Caco-2 (cell line): ENCODE measurements at places on chromosomes 16 and 17. TPM values are rescaled to one million over a fixed set of nuclear protein-coding genes. Genes with fewer than 3 reads are reported as not detected.
A peak's percentile ranks its signal among the peaks of the same experiment; 100 is the strongest.

GRCh38 chr16:55643161-55643970, 12.4 kb upstream of the SLC6A2 start:
- H3K36me3 ChIP-seq = no peaks in the 10 kb centered on the region
- H3K27me3 ChIP-seq = no peaks in the 10 kb centered on the region
- peak; percentile 47 for DNase-seq

- H3K4me3 ChIP-seq = no peak overlapping the region
- H3K36me3 ChIP-seq = peaks cover 3% of the 10 kb centered on the region
- no peak for DNase-seq
- no peaks in the 10 kb centered on the region for H3K4me1 ChIP-seq
- no peak overlapping the region for H3K27ac ChIP-seq
- H3K27me3 ChIP-seq = no peaks in the 10 kb centered on the region
These were observed 13.2 kb downstream of the TERF2IP start for GRCh38 chr16:75660726-75661302.

The SLC47A1 gene
- 0.43 and 0.72 TPM in 2 replicates for total RNA-seq

- H3K36me3 ChIP-seq = no peaks in the 10 kb centered on the region; the same call in 1 of the 2 replicates
- peak within 1 kb of the TSS; percentile 58 for H3K4me3 ChIP-seq
- H3K27me3 ChIP-seq = peaks cover 2% of the 10 kb centered on the region; the same call in 1 of the 2 replicates
These were observed at the start of gene B4GALNT2 for GRCh38 chr17:49132699-49133364. TSS of gene B4GALNT2 (plus strand) at chr17:49132769. CDS start at chr17:49132793, 24 bp downstream.

The TBC1D3C gene
- total RNA-seq = not detected in 2 replicates

The C1QTNF1 gene
- total RNA-seq = 16.1 and 19.9 TPM in 2 replicates

DNA sequence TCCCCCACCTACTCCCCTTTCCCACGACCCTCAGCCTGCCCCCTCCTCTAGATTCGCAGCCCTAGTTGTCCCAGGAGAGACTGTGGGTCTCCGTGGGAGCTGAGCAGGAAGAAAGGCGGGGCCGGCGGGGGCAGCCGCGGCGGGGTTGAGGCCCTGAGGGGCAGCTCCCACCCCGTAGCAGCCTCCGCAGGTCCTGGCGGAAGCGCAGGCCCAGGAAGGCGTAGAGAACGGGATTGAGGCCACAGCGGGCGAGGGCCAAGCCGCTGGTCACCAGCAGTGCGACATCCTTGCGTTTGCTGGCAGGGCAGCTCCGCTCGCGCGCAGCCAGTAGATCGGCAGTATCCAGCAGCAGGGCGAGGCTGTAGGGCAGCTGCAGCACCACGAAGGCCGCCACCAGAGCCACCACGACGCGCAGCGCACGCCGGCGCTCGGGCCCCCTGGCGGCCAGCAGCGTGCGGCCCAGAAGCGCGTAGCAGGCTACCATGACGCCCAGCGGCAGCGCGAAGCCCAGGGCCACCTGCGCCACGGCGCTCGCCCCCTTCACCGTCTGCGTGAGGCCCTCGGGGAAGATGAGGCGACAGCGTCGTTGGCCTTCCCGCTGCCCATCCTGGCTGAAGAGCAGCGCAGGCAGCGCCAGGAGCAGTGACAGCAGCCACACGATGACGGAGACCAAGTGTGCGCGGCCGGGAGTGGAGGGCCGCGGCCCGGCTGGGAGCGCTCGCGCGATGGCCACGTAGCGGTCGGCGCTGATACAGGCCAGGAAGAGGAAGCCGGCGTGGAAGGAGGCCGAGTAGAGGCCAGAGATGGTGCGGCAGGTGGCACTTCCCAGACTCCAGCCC, 1.9 kb downstream of the CCR10 start:
- peak; percentile 87 for DNase-seq
- H3K36me3 ChIP-seq = no peaks in the 10 kb centered on the region
- peaks cover 28% of the 10 kb centered on the region for H3K4me1 ChIP-seq
- no peaks in the 10 kb centered on the region for H3K27me3 ChIP-seq
- peak overlapping the region; percentile 79 for H3K4me3 ChIP-seq

The CES1 gene
- 74.1 and 97.4 TPM in 2 replicates for total RNA-seq

The FGF11 gene
- 0.91 and 1.3 TPM in 2 replicates for total RNA-seq

- no peak overlapping the region for H3K27ac ChIP-seq
- DNase-seq = peak; percentile 72
- no peaks in the 10 kb centered on the region for H3K27me3 ChIP-seq
- no peak overlapping the region for H3K4me3 ChIP-seq
- no peaks in the 10 kb centered on the region for H3K36me3 ChIP-seq
These were observed 8.9 kb downstream of the CALB2 start for GRCh38 chr16:71367241-71367976.

GRCh38 chr17:69579961-69580677, 165.6 kb downstream of the MAP2K6 start:
- no peaks in the 10 kb centered on the region for H3K4me1 ChIP-seq
- no peak for DNase-seq
- H3K4me3 ChIP-seq = no peak overlapping the region
- no peaks in the 10 kb centered on the region for H3K36me3 ChIP-seq
- H3K27me3 ChIP-seq = no peaks in the 10 kb centered on the region
- H3K27ac ChIP-seq = no peak overlapping the region

DNA sequence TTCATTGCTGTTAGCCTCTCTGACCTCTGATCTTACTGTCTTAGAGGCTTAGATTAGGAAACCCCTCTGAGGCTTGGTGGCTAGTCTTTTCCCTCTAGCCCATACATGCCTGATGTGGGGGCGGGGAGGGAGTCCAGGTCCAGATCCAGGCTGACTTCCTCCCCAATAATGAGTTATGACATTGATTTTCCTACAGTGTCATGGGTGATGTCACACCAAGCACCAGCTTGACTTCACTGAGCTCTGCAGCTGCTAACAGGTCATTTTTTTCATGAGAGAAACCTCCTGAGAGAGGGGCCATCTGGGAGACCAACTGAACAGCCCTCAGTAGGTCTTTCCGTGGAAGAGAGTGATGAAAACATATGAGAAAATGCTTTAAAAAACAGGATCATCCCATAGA, 180.2 kb upstream of the N4BP1 start:
- no peaks in the 10 kb centered on the region for H3K36me3 ChIP-seq
- no peak for DNase-seq
- no peak overlapping the region for H3K4me3 ChIP-seq
- no peaks in the 10 kb centered on the region for H3K4me1 ChIP-seq
- no peak overlapping the region for H3K27ac ChIP-seq

The SLC22A31 gene
- total RNA-seq = 4.9 and 6.7 TPM in 2 replicates

GRCh38 chr17:44865931-44866330, 18.2 kb downstream of the HIGD1B start:
- no peaks in the 10 kb centered on the region for H3K27me3 ChIP-seq
- no peak for DNase-seq
- peaks cover 3% of the 10 kb centered on the region; the same call in 1 of the 2 replicates for H3K36me3 ChIP-seq
- H3K27ac ChIP-seq = no peak overlapping the region

The CENPN gene
- 100 and 105 TPM in 2 replicates for total RNA-seq

- H3K36me3 ChIP-seq = no peaks in the 10 kb centered on the region
- H3K27ac ChIP-seq = no peak overlapping the region
- H3K4me1 ChIP-seq = no peaks in the 10 kb centered on the region
These were observed 3.8 kb upstream of the DCAF7 start for GRCh38 chr17:63546308-63547082.

DNA sequence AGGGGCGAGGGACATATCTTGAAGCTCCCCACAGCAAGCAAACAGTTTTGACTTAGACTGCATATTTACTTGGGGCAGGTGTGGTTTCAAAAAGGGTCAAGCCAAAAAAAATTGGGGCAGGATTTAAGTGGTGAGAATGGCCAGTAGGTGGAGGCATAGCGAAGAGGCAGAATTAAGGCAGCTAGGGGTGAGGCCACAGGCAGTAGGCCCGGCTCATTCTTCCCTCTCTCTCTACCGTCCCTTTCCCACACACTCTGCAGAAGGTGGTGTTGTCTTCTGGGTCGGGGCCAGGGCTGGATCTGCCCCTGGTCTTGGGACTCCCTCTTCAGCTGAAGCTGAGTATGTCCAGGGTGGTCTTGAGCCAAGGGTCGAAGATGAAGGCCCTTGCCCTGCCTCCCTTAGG, 2.6 kb downstream of the SHBG start:
- H3K4me1 ChIP-seq = peaks cover 3% of the 10 kb centered on the region; the same call in 1 of the 2 replicates
- no peak for DNase-seq
- H3K27me3 ChIP-seq = no peaks in the 10 kb centered on the region
- H3K27ac ChIP-seq = no peak overlapping the region
- H3K36me3 ChIP-seq = no peaks in the 10 kb centered on the region

- no peaks in the 10 kb centered on the region for H3K36me3 ChIP-seq
- no peaks in the 10 kb centered on the region for H3K4me1 ChIP-seq
- no peaks in the 10 kb centered on the region for H3K27me3 ChIP-seq
- no peak overlapping the region for H3K27ac ChIP-seq
- no peak overlapping the region for H3K4me3 ChIP-seq
These were observed 61.6 kb downstream of the RGS9 start for GRCh38 chr17:65198653-65199382.

DNA sequence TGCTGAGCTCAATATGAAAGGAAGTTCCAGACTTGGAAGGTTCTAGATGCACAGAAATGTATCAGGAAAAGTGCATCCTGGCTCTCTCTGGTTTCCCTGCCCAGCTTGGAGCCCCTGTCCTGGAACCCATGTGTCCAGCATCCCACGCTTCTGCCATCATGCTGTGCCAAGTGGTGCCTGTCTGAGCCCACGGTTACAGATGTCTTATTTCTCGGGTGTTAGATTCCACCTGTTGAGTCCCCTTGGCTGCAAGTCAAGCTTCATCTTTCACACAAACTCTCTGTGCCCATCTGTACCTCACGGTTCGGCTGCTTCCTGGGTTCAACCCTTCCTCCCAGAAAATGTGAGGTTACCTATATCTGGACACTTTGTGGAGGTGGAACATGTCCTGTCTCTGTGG, 22.5 kb downstream of the OR1D5 start:
- no peak for DNase-seq
- H3K4me3 ChIP-seq = no peak overlapping the region
- no peaks in the 10 kb centered on the region for H3K4me1 ChIP-seq
- H3K36me3 ChIP-seq = no peaks in the 10 kb centered on the region
- no peak overlapping the region for H3K27ac ChIP-seq
- H3K27me3 ChIP-seq = no peaks in the 10 kb centered on the region

GRCh38 chr16:11359370-11359769, 14.1 kb downstream of the RMI2 start:
- H3K27ac ChIP-seq = peak overlapping the region; percentile 92
- H3K4me1 ChIP-seq = peaks cover 53% of the 10 kb centered on the region
- no peaks in the 10 kb centered on the region for H3K27me3 ChIP-seq
- H3K36me3 ChIP-seq = peaks cover 2% of the 10 kb centered on the region; the same call in 1 of the 2 replicates
- no peak overlapping the region for H3K4me3 ChIP-seq

DNA sequence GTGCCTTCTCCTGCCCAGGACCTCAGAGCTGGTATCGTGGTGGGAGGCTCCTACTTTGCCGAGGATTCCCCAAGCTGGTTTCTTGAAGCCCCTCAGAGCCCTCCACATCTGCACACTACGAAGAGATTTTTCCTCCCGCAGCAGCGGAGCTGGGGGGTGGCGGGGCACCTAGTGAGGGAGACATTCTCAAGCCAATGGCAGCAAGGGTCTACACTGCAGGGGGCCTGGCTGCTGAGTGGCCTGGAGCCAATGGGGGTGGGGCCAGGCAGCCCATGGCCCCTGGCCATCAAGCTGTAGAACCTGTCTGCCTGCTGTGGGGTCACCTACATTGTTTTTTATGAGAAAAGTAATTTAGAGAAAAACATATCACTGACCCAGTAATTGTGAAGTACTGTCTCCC, 5.0 kb downstream of the SLC26A11 start:
- no peaks in the 10 kb centered on the region for H3K27me3 ChIP-seq
- H3K36me3 ChIP-seq = no peaks in the 10 kb centered on the region
- no peak overlapping the region for H3K27ac ChIP-seq
- no peak overlapping the region for H3K4me3 ChIP-seq

The SRL gene
- total RNA-seq = not detected in 2 replicates

GRCh38 chr17:6352016-6352415, 82.9 kb downstream of the AIPL1 start:
- H3K4me1 ChIP-seq = no peaks in the 10 kb centered on the region
- no peaks in the 10 kb centered on the region for H3K36me3 ChIP-seq
- H3K27me3 ChIP-seq = no peaks in the 10 kb centered on the region
- H3K4me3 ChIP-seq = no peak overlapping the region
- DNase-seq = no peak

The CCL7 gene
- not detected in 2 replicates for total RNA-seq

The NPIPB9 gene
- 0.45 and 0.77 TPM in 2 replicates for total RNA-seq

- H3K36me3 ChIP-seq = no peaks in the 10 kb centered on the region
- DNase-seq = no peak
- H3K4me1 ChIP-seq = peaks cover 17% of the 10 kb centered on the region; the same call in 1 of the 2 replicates
These were observed 9.3 kb downstream of the CHD9NB start for GRCh38 chr16:53043428-53043831.

The ALOX15 gene
- 0.21 and 0.50 TPM in 2 replicates for total RNA-seq

The KRTAP3-2 gene
- total RNA-seq = not detected in 2 replicates

DNA sequence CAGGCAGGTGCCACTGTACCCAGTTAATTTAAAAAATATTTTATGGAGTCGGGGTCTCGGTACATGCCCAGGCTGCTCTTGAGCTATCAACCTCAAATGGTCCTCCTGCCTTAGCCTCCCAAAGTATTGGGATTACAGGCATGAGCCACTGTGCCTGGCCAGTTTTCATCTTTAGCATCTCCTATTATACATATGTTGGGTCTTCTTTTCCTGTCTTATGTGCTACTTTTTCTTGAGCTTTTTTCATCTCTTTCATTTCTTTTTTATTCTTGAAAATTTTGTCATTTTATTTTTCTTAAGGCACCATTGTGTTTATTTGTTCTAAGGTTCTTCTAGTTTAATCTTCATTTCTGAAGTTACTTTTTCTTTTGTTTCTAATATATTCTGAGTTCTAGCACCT, 20.7 kb downstream of the BANP start:
- H3K4me3 ChIP-seq = no peak overlapping the region
- no peaks in the 10 kb centered on the region for H3K27me3 ChIP-seq
- H3K4me1 ChIP-seq = no peaks in the 10 kb centered on the region
- DNase-seq = no peak
- H3K36me3 ChIP-seq = 0 out of 2 replicates have a peak, but pooled peaks cover 1% of the 10 kb centered on the region
- H3K27ac ChIP-seq = no peak overlapping the region

DNA sequence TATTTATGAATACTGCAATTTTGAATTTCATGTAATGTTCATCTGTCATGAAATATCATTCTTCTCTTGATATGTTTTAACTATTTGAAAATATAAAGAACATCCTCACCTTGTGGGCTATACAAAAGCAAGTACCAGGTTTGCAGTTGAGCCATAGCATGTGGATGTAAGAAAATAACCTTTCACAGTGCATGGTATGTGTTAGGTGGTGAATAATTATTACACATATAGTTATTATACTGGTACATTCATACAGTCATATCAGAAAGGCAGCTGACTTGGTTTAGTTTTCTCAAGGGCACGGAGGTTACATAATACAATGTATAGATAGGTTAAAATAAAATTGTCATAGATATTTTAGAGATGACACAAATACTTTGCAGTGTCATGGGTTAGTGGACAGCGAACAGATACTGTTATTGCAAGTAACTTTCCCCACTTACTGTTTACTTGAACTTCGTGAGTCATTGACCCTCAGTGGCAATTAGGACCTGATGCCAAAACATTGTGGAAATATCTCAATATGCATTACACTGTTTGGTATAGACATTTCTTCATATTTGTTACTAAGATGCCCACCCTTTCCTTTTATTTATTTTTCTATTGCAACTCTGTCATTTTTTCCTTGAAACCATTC, 445.4 kb upstream of the GOT2 start:
- H3K4me1 ChIP-seq = no peaks in the 10 kb centered on the region
- 0 out of 2 replicates have a peak, but pooled peaks cover 1% of the 10 kb centered on the region for H3K27me3 ChIP-seq
- H3K27ac ChIP-seq = no peak overlapping the region
- no peak overlapping the region for H3K4me3 ChIP-seq
